ENCODE measurements at places on chromosomes 5 and 9.

DNA sequence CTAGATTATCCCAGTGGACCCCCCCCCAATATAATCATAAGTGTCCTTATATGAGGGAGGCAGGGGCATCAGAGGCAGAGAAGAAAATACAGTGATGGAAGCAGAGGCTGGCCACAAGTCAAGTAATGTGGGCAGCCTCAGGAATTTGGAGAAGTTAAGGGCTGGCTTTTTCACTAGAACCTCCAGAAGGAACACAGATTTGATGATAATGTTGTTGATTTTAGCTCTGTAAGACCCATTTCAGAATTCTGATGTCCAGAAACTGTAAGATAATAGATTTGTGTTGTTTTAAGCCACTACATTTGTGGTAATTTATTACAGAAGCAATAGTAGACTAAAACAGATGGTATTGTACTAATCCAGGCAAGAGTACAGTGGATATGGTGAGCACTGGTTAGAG is 36.3 kb upstream of the LRRTM2 start:
- DNase-seq, result no peak

- no peak for DNase-seq
Observed at GRCh38 chr5:78182838-78183237, 111.7 kb downstream of the AP3B1 start.

- no peak for DNase-seq
Observed at GRCh38 chr5:141050622-141051520, at the start of gene PCDHB1. Gene PCDHB1, plus strand, starts transcription at chr5:141051374. Its CDS starts 97 bp downstream, at chr5:141051471.

DNA sequence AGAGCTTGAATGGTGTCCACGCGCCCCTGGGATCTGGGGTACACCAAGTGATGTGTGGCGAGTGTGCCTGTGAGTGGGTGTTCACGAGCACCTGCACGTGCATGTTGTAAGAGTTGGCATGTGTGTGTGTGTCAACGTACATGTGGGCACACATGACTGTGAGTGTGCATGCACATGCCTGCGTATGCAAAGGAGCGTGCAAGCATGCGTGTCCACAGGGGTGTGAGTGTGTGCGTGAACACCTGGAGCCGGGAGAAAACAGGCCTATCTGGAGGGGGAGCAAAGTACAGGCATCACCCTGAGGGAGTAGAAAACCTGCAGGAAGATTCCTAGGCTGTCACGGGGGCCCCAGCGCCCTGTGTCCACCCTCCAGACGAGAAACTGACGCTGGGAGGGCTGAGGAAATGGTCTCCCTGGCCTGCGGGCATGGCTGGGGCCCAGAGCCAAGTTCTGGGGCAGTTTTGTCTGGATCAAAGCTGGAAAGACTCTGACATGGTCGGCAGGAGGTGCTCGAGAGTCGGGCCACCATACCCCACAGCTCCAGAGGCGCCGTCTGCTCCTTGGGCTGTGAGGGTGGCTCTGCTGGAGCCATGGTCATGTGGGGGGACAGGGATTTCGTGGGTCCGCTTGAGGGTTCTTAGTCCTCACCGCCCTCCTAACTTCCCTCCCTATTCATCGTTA is 31.8 kb downstream of the PTGES start:
- no peak for DNase-seq

DNA sequence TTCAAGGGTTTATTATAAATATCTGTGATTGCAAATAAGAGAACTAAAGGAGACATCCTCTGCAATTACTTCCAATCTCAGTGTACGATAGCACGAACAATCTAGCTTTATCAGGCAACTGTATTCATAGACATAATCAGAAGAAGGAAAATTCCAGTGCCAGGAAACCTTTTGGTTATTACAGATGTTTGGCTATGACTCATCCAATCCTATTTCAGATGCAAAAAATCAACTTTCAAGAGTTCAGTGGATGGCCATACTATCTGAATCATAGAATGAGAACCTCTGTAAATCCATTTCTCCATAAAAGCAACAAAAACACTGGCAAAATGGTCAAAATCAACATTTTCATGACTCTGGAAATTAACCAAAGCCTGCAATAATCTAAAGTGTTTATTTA is 37.9 kb downstream of the GAS1 start:
- no peak for DNase-seq
